ENCODE measurements at places on chromosomes 5 and 9.

- no peak for DNase-seq
Observed at GRCh38 chr5:143054480-143054941, 284.3 kb downstream of the ARHGAP26 start.

DNA sequence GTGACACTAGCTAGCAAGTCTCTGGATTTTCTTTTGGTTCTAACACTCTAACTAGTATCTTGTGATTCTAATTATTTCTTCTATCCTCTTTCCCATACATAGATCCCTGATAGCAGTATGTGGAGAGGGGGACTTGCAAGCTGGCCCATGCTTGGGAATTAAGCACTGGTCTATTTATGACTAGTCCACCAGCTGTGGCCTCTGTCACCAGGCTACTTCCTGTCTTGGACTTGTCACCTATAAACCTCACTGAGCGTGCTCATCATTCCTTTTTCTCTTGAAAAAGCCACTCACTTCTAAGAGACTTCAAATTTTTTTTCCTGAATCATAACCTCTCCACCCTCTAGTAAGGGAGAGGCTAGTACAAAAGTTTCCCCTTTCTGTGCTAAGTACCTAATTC lies 32.3 kb upstream of the MAMDC2 start:
- no peak for DNase-seq

DNA sequence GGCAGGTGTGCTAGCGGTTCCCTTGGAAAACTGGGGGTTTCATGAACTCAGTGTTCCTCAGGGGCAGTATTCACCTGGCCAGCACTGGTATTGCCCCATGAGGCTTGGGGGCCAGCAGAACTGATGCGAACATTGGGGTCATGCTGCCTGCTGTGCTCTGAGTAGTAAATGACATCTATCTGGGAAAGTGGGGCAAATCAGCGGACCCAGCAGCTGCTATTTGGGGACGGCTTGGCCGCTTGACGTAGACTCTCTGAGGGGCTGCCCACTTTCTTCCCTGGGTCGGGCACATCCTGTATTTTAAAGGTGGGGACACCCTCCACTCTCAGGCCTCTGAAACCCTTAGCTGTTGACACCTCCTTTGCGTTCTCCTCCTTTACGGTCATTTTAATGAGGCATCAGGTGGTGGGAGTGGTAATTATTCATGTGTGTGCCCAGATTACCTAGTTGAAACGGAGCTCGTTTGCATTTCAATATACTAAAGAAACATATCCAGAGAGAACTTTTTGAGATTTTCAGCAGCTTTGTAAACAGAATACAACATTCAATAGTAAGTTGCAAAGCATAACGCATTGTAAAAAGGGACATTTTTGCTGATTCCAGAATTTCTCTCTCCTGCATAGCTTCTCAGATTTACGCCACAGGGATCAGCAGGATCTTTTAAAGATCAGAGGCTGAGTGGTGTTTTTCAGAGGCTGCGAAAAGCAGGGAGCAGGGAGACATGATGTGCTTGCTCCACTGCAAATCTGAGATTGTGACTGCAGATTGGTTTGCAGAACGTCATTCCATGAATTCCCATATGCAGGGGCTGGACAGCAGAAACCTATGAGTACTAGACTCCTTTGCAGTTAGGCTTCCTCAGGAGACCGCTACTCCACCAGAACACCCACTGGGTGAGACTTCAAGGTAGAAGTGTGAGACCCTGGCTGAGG lies 56.8 kb upstream of the ZFR start:
- DNase-seq: no peak

DNA sequence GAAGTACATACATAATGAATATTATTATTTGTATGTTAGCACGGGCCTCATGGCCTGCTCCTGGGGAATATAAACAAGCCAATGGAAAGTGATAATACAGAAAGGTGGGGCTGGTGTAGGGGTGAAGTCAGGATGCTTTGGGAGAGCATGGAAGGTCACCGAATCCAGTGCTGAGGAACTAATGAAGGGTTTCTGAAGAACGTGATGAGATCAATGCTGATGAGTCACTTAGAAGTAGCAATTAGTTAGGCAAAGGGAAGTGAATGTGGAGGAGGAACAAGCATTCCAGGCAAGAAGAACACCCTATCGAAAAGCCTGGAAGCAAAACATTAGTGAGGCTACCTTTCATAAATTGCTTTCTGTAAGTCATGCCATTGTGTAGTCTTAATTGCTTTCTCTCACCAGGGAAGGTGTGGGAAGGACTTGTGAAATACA lies 2.1 kb downstream of the ANXA1 start:
- DNase-seq: no peak

DNA sequence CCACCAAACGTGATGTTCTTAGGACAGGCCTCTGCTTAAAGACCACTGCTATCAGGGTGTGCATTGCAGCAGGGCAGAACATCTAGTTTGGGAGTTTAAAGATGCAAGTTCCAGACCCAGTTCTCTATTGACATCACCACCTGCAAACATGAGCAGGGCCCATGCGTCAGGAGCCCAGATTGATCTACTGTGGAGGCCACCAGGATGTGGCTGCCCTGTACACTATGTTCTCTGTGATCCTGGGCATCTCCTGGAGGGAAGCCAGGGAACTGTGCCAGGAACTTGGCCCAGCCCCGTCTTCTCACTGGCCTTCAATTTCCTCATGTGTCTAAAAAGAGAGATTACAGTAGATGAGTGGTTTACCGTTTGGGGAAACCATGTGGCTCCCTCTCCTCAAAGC lies 87.1 kb downstream of the PDE6A start:
- no peak for DNase-seq
